Islet precursor cell (in vitro differentiated cells): ENCODE measurements at places on chromosomes 1 and 21.

DNA sequence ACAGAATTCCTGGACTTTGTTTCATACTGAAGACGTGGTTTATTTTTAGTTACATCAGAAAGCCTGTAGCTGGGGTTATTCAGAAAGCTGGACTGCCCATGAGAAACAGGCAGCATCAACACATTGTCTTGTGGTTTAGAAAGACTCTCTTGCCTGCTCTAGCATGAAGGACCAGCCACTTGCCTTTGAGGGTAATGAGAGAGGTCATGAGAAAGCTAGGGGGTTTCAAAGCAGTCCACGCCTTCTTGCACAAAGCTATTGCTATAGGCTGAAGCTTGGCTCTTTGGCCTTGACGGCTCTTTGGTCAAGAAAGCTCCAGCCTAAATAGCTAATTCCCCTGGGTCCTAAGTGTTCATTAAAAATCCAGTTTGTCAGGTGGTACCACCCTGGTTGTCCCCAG lies 208.1 kb downstream of the PRDM2 start:
- no peak for DNase-seq

GRCh38 chr21:29332461-29333362 lies 34.0 kb downstream of the BACH1 start:
- no peak for DNase-seq

DNA sequence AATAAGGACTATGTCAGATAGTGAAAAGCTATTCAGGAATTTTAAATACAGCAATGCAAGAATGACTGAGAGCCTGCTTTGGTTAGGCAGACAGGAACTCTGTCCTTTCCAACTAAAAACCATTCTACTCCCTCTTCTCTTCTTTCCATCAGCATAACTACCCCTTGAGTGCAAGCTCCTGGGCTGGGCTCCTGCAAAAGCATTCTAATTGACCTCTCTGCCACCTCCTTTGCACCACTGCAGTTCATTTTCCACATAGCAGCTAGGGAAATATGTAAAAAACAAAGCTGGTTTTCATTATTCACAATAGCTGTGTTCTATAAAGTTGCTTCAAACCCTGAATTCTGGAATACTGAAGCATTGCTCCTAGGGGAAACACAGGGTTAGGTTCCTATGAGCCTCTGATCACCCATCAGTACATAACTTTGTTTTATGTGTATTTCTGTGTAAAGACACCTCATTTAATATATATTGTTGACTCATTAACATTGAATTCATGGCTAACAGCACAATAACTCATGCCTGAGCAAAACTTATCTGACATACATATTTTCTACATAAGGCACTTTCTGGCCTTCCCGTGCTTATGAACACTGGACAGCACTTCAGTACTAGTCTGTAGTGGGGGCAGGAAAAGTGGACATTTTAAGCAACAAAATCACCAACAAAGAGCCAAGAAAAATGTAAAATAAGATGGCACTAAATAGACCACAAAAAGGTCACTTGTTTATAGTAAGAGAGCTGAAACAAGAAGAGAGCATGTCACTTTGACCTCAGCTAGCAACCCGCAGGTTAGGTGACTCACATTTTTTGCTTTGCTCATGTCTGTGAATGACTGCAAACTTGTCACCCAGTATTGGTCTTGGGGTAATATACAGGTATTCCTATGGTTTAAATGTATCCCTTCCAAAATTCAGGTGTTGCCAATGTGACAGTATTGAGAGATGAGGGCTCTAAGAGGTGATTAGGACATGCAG lies 57.9 kb upstream of the IRF2BP2 start:
- no peak for DNase-seq

DNA sequence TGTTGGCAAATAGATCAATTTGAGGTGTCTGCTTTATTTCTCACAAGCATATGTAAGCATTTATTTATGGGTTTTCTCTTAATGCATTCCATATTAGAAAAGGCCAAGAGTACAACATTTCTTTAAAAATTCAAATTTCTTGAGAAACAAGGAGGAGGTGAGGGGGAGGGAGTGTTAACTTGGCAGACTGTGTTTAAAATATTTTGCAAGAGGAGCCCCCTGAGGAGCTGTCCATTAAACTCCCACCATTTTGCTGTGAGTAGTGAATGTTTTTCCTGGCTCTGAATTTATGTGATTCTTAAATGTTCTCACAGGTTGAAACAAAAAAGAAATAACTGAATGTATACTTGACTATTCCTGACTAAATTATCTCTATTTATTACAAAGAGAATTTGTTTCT lies 363.8 kb downstream of the PTPRC start:
- DNase-seq: no peak

GRCh38 chr1:83527987-83528386 lies 470.9 kb downstream of the TTLL7 start:
- no peak for DNase-seq

GRCh38 chr1:180482425-180483275 lies 19.7 kb downstream of the ACBD6 start:
- no peak for DNase-seq

DNA sequence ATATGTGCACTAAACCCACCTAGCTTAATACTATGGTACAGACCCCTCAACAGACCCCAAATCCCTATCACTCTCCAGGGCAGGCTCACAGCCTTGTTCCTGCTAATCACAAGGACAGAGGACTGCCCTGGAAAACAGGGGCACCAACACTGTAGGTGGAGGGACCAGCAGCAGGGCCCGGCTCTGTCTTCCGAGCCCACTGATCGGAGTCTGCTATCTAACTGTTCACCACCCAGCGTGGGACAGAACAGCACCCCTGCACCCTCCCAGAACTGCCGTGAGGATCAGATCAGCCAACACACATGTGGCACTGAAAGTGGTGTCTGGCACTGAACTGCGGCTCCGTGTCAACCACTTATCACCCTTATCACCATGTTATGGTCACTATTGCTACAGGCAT lies 6.2 kb downstream of the WDR4 start:
- DNase-seq: no peak

- peak; percentile 83 for DNase-seq
These were observed 158.9 kb upstream of the COA6 start for GRCh38 chr1:234214129-234214910.

DNA sequence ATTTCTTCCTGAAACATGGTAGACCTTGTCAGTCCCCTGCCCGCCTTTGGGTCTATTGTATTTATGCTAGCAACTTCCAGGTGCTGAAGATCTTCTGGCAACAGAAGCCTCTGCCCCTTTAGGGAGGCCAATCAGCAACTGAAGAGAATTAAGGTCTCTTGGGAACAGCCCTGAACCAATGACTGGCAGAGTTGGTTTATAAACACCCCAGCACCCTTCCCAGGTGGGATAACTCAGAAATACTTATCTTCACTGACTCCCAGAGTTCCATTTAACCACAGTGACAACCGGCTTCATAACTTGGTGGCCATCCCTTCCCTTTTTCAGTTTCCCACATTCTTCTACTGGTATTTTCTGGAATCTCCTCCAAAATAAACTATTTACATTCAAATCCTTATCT lies 27.2 kb upstream of the TMCO1 start:
- DNase-seq: no peak

DNA sequence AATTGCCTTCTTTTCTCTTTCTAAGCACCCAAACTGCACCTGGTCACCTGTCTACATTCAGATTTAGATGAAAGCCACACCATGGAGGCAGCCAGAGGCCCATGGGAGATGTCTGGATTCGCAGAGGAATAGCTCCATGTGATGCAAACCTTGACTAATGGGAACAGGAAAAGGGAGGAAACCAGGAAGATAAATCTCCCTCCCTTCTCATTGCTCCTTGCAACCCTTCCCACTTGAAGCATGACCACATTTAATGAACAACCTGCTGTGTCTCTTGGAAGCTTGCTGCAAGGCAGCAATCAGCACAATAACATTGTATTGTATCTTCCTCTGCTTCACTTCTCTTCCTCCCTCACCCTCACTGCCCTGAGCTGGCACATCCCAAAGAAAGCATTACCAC lies 42.6 kb upstream of the KLF17 start:
- DNase-seq: no peak

DNA sequence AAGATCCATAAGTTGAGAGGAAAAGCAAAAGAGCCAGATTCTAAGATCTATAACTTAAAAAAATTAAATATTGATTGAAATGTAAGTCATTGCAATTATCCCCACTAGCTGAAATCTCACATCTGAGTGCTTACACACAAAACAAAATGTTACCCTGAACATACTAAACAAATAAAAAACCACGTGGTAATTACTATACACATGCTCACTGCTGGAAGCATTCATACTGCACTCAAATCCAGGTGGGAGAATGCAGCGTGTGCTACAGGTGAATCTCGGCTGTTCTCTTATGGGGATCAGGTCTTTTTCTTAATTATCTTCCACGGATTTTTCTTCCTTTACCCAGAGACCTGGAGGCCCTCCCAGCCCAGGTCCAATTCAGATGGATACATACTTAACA lies 74.3 kb downstream of the SDC3 start:
- no peak for DNase-seq

- DNase-seq: peak; percentile 91
These were observed 4.7 kb downstream of the LDLRAD2 start for GRCh38 chr1:21816602-21817302.

DNA sequence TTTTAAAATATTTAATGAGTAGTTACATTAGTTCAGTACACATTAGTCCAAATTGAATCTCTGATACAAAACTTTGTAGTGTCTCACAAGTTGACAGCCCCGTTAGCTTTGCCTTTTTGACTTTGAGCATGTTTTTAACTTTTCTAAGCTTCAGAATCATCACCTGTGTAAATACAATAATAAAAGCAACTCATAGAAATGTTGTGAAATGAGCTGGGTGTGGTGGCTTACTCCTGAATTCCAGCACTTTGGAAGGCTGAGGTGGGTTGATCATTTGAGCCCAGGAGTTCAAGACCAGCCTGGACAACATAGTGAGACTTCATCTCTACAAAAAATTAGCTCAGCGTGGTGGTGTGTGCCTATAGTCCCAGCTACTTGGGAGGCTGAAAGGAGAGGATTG lies 11.1 kb downstream of the RRP15 start:
- DNase-seq: no peak

GRCh38 chr1:155294520-155295182 lies 6.6 kb downstream of the PKLR start:
- no peak for DNase-seq

- no peak for DNase-seq
These were observed 6.8 kb upstream of the KPNA6 start for GRCh38 chr1:32100807-32101708.

GRCh38 chr21:32728848-32729247 lies 1.0 kb upstream of the SYNJ1 start:
- DNase-seq: no peak

DNA sequence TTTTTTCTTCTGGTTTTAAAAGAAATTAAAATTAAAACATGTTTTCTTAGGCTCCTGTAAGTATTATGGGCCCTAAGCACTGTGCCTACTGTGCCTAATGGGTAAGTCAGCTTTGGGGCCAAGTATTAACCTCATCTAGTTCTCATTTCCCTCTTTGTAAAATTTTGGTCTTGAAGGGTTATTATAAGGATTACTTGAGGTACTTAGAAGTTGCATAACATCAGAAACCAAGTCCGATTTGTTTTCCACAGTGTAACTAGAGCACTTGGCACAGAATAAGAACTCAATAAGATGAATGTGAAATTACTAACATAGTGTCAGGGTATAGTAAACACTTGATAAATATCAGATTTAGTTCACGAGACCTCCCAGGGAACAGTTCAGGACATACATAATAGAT lies 16.4 kb upstream of the OSBPL9 start:
- DNase-seq: no peak

GRCh38 chr1:169236143-169236542 lies 129.7 kb downstream of the ATP1B1 start:
- no peak for DNase-seq

DNA sequence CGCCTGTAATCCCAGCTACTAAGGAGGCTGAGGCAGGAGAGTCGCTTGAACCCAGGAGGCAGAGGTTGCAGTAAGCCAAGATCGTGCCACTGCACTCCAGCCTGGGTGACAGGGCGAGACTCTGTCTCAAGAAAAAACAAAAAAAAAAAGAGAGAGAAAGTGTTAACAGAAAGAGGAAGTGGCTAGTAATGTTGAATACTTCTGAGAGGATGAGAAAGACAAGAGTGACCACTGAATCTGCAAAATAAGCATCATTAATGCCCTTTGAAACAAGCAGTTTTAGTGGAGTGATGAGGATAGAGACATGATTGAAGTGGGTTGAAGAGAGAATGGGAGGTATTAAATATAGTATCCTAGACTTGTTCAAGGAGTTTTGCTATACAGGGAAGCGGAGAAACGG lies 11.7 kb downstream of the MPZ start:
- DNase-seq: no peak

- peak; percentile 77 for DNase-seq
These were observed 258.5 kb downstream of the TRABD2B start for GRCh38 chr1:47738560-47739182.

DNA sequence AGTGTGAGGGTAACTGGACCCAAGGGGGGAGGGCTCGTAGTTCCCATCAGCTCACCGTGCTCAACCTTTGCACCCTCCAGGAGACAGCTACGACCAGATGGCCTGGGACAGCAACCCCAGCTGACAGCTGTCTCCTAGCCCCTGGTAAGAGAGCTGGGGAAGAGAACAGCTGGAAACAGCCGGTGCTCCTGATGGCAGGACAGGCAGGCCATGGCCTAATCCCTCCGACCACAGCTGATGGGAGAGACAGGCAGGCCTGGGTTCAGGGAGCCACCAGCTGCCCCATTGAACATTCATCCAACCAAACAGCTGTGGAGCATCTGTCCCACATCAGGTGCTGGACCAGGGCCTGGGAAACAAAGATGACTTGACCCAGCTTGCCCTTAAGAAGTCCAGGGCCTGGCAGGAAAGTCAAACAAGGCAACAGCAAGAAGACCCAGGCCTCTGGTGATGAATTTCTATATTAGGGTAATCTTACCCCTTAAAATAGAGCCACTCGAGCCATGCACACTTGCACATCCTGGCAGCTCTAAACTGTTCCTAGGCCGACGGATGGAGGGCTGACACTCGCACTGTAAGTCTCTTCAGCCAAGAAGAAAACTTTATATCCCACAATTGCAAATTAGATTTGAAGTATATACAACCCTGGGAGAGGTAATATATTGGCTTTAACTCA lies 12.2 kb downstream of the OLFML2B start:
- DNase-seq: peak; percentile 46

DNA sequence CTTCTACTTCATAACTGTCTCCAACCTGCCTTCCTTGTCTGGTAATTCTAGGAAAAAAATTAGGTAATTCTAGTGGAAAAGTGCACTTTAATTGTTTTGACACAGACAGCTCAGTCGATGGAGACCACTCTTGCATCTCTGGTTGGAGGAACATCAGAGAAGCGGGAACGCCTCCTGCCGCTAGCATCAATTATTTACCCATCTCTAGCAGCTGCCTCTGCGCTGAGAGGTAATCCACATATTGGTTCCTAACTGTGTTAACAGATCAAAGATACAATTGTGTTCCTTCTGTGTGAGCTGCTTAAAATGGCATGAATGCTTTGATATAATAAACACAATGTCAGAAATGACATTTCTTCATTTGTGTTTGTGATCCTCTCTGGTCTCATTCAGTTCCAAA lies 33.3 kb downstream of the C2CD2 start:
- no peak for DNase-seq
